Stimulated activated CD8-positive, alpha-beta memory T cell treated with anti-CD3 and anti-CD28 coated beads, Interleukin-7, amount 100 ng/mL, for 1 hour (primary cell): ENCODE measurements at places on chromosomes 7 and 10.

- no peak for DNase-seq
These were observed 170.2 kb upstream of the HABP2 start for GRCh38 chr10:113382691-113383090.

GRCh38 chr7:11767148-11767547, 64.8 kb downstream of the THSD7A start:
- no peak for DNase-seq

DNA sequence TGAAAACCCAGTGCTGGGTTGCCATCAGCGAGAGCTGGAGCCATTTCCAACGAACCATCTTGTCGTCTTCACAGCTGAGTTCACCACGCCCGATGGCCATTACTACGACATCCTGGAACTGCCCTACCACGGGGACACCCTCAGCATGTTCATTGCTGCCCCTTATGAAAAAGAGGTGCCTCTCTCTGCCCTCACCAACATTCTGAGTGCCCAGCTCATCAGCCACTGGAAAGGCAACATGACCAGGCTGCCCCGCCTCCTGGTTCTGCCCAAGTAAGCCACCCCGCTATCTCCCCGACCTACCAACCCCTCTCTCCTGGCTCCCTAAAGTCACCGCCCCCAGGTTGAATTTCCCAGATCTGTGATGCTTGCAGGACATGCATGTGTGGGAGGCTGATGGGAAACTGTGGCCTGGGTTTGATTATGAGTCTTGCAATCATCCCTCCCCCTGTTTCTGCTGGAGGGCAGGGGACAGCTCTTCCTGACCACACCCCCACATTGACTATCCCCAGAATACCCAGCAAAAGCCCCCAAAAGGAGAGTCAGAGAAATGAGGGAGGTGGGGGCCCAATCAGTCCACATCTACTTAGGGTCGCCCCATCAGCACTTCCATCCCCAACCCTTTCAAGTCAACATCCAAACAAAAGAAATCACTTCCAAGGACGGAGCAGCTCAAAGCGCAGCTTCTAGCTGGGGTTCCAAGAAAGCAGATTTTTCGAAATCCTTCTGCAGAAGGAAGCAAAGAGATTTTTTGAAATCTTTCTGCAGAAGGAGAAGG, 6.9 kb downstream of the SERPINE1 start:
- DNase-seq, result no peak

DNA sequence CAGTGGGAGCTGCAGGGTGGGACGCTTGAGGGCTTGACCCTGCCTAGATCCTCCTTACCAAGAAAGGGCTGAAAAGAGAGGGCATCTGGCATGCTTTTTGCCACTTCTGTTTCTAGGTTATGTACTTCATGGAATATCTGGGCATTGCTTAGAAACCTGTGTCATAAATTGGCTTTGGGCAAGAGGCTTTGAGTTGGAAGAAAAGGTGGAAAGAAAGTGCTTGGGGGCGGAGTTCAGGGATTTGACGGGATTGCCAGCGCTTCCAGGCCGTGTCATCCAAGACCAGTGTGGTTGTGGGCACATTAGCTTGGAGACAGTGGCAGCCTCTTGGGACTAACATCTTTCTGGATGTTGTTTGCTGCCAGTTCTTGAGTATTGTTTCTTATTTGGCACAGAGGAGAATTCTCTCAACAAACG, 825 bp downstream of the ZNF862 start:
- DNase-seq, result no peak

- no peak for DNase-seq
These were observed 108.4 kb downstream of the C10orf105 start for GRCh38 chr10:71611131-71611530.

- DNase-seq, result no peak
These were observed 214.3 kb downstream of the NEBL start for GRCh38 chr10:20682782-20683181.

GRCh38 chr7:32259931-32260596, 189.9 kb upstream of the PDE1C start:
- DNase-seq, result no peak

- no peak for DNase-seq
These were observed 766 bp downstream of the BAMBI start for GRCh38 chr10:28677888-28678686.

DNA sequence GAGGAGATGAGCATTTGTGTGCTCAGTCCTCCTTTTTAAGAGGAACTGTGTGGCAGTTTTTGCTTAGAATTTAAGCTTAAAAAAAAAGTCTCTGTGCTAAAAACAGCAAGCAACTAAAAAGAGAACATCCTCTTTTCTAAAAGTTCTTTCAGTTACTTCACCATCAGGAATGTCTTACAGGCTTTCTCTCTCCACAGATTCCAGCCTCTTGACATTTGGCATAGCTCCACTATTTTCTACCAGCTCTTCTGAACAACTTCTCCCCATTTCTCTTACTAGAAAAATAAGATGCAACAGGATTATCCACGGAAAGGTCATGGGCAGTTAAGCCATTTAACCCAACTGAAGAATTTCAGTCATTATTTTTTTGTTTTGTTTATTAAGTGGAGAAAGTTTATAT, 13.2 kb downstream of the PCLO start:
- no peak for DNase-seq
